Activated naive CD4-positive, alpha-beta T cell treated with anti-CD3 and anti-CD28 coated beads, Interleukin-2, amount 50 U/mL, for 16 hours (primary cell): ENCODE measurements at places on chromosomes 16 and 17.

DNA sequence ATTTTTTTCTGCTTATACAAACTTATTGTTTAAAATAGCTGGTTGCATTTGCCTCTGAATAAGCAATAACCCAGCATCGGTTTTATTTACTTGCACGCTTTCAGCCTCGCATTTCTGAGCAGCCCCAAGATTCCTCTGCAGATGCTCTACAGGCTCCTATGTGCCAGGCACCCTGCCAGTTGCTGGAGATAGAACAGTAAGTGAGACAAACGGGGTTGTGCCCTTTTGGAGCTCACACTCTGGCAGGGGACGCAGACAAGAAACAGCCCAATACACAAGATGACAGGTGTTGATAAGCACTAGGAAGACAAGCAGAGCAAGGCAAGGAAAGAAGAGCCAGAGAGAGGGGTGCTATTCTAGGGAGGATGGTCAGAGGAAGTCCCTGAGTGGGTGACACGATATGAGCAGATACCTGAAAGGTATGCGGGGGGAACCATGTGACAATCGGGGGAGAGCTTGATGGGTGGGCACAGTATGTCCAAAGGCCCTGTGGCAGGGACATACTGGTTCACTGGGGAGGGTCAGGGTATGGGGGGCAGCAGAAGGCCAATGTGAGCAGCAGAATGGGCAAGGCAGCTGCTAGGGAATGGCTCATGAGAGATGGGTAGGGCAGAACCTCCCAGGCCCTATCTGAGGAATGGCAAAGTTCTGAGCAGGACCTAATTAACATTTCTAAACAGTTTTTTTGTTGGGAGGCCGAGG lies 18.7 kb upstream of the ADORA2B start:
- DNase-seq = no peak

DNA sequence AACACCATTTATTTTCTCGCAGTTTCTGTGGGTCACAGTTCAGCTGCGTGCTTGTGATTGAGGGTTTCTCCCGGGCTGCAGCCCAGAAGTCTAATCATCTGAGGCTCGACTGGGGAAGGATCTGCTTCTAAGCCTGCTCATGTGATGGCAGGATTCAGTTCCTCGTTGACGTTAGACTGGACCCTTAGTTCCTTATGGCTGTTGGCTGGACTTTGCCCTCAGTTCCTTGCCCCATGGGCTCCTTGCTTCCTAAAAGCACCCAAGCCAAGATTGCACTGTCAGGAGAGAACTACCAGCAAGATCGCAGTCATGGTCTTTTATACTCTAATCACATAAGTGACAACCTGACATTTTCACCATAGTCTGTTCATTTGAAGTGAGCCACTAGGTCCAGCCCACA lies 250.0 kb downstream of the PRKCA start:
- DNase-seq = no peak

GRCh38 chr17:76079956-76080767 lies 1.2 kb downstream of the ZACN start:
- DNase-seq = peak; percentile 36

GRCh38 chr17:15348021-15348420 lies 6.6 kb upstream of the TEKT3 start:
- DNase-seq = no peak

DNA sequence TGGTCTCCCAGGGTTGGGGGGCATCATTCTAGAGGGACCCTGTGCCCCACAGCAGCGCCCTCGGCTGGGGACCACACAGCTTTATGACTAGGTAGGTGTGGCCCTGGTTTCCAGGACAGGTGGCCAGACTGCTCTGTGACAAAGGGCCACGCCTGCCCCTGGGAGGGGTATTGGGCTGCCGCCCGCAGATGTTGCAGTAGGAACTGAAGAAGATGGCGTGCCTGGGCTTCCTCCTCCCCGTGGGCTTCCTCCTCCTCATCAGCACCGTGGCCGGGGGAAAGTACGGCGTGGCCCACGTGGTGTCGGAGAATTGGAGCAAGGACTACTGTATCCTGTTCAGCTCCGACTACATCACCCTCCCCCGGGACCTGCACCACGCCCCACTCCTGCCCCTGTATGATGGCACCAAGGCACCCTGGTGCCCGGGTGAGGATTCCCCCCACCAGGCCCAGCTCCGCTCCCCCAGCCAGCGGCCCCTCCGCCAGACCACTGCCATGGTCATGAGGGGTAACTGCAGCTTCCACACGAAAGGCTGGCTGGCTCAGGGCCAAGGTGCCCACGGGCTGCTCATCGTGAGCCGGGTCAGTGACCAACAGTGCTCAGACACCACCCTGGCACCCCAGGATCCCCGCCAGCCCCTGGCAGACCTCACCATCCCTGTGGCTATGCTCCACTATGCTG lies at the start of gene SPPL2C:
Gene SPPL2C, plus strand, starts transcription at position 187 of the 681 bp plus-strand sequence. Its CDS starts 26 bp downstream, at position 213.
- no peak for DNase-seq

GRCh38 chr17:76630151-76630550 lies 13.4 kb downstream of the ST6GALNAC1 start:
- no peak for DNase-seq

- peak; percentile 52 for DNase-seq
These were observed 63.9 kb upstream of the RPH3AL start for GRCh38 chr17:416293-417206.

- no peak for DNase-seq
These were observed 1729.1 kb downstream of the TP53TG3F start for GRCh38 chr16:35188288-35189155.

DNA sequence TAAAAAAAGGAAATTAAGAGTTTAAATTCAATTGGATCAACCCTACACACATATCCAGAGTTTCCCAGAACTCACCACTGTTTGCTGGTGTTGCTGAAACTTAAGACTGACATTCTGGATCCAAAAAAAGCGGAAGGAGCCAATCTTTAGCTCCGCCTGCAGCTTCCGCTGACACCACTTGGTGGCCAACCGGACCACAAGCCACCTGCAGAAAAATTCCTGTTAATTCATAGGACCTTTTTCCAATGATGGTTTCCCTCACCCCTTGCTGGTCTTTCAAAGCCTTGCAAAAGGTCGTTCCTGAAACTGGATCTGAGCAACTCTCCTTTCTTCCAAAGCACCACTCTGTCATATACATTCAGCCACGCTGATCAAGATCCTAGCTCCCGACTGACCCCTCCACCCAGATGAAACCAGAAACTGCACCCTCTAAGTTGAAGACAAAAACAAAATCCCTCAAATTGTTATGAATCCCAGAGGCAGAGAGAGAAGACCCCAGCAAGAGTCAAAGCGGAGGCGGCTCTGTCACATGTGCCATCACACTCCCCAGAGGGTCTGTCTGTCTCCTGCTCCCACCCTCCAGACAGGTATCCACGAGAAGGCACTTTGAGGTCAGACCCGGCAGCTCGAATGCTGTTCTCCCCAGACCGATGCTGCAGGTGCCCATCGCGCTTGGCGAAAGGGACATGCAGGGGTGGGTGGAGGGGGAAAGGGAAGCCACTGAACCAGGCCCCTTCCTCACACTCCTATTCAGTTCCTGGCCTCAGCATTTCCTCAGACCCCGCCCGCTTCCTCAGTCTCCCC lies 773 bp downstream of the BLTP2 start:
- DNase-seq = peak; percentile 29

- no peak for DNase-seq
These were observed 18.6 kb upstream of the ENDOV start for GRCh38 chr17:80396157-80397033.

DNA sequence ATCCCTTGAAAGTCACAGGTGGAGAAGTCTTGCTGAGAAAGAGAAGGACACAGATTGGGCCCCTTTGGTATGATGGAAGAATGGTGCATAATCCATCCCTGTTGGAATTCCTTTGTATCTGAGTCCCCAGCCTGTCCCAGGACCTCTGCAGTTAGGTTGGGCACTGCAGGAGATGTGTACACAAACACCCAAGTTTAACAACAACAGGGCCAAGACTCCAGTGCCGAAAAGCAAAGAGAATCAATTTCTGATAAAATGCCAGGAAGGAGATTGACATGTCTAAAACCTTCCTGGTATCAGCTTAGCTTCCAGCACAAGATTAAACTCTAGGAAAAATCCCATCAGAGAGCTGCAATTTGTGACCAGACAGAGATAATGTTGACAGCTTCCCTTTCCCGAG lies 32.9 kb downstream of the KATNIP start:
- DNase-seq = no peak

DNA sequence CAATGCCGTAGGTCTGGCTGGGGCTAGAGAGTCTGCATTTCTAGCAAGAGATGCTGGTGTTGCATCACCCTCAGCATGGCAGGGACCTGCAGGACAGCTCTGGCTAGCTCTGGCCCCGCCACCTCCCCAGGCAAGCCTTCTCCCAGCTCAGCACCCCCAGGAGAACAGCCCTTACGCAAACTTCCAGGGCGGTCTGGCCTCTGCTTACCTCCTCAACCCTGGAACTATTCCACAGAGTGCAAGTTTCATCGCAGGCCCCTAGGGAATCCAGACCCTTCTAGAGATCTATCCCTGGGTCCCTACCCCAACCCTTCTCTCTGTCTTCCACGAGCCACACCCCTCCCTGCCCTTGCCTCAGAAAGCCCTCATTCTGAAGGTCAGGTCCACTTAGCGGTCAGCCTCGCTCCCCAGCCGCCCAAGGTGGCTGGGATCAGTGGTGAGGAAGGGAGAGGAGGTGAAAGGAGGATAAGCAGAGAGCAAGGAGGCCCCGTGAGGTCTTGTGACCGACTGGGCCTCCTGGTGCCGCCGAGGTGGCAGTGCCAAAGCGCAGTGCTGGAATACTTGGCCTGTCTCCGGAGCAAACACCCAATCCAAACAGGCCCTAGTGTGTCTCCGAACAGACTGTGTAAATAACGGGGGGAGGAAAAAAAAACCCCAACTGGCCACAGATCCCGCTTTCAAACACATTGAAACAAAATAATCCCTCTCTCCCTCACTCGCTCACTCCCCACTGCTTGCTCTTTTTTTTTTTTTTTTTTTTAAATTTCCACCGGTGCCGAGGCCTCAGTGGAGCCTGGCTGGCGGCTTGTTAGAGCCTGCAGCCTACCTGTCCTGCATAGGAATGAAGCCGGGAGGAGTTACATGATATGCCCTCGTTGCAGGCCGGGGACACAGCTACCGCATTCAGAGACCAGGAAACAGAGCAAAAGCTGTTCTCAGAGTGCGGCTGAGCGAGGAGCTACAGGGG lies 380.9 kb downstream of the SOX9 start:
- no peak for DNase-seq

DNA sequence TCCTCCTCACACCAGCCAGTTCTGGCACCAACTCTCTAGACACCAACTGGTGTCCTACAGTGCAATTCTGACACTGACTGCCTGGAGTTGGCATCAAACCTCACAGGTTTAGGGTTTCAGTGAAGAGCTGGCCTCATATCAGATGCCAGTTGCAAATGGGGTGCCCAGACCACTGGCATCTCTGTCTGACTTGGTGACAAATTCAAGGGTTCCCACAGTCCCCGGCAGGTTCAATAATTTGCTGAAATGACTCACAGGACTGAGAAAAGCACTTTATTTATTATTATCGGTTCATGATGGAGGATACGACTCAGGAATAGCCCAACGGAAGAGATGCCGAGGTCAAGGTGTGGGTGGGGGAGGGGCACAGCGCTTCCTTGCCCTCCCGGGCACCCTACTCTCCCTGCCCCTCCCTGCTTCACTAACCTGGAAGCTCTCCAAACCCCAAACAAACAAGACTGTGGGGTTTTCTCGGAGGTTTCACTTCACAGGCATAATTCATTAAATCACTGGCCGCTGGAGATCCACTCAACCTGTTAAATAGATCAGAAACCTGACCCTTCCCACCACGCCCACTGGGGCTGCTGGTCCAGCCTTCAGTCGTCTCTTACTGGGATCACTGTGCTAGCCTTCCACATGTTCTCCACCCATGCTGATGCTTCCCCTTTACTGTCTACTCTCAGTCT lies 1.7 kb upstream of the NLRP1 start:
- no peak for DNase-seq

- DNase-seq = no peak
These were observed 156.6 kb downstream of the PHKB start for GRCh38 chr16:47617732-47618131.

GRCh38 chr17:68437979-68438822 lies 19.1 kb downstream of the WIPI1 start:
- peak; percentile 27 for DNase-seq

DNA sequence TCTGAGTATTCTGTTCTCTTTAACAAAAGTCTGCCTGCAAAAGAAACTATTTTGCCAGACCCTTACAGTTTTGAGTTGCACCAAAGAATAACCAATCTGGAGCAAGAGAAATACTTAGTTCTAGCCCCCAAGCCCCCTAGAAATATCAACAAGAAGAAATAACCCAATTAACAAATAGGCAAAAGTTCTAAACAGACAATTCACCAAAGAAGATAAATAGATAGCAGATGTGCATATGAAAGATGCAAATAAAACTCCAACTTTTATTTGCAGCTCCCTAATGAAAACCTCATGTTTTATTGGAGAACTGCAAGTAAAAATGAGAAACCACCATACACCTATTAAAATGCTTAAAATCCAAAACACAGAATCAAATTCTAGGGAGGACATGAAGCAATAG lies 1308.0 kb downstream of the CDH11 start:
- no peak for DNase-seq

DNA sequence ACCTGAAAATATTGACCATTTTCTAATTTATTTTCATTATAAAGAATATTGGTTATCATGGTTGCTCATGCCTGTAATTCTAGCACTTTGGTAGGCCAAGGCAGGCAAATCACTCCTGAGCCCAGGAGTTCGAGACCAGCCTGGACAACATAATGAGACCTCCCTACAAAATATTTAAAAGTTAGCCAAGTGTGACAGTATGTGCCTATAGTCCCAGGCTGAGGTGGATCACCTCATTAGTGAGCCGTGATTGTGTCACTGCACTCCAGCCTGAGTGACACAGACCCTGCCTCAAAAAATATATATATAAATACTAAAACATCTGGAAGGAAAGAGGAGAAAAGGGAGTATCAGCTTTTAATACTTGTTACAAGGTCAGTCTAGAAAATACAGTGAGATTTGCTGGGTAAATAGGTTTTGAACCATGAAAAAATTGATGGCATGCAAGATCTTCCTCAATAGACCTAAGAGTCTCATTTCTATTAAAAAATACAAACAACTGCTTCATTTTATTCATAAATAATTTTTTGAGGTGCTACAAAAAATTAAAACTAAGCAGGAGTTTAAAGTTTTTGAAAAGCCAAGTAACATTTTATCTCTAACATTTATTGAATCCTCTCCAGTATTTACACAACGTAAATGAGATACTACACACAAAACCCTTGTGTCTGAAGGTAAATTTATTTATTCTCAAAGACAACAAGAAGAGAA lies 47.7 kb downstream of the TUBD1 start:
- no peak for DNase-seq

- DNase-seq = no peak
These were observed 29.9 kb upstream of the OR1G1 start for GRCh38 chr17:3157218-3157617.

GRCh38 chr17:39926135-39926587 lies 1.2 kb downstream of the ORMDL3 start:
- DNase-seq = no peak

GRCh38 chr16:69440250-69440649 lies 15.8 kb downstream of the CYB5B start:
- DNase-seq = no peak

GRCh38 chr16:15613676-15614075 lies 29.3 kb downstream of the MARF1 start:
- no peak for DNase-seq

GRCh38 chr17:80358861-80359260 lies 56.1 kb upstream of the ENDOV start:
- no peak for DNase-seq
